Urinary bladder (tissue), 4 donors: ENCODE measurements at places on chromosomes 5 and 9. TPM values are rescaled to one million over a fixed set of nuclear protein-coding genes. Genes with fewer than 3 reads are reported as not detected.

GRCh38 chr5:78791501-78792100 is 143.0 kb upstream of the LHFPL2 start:
- DNase-seq: no peak

DNA sequence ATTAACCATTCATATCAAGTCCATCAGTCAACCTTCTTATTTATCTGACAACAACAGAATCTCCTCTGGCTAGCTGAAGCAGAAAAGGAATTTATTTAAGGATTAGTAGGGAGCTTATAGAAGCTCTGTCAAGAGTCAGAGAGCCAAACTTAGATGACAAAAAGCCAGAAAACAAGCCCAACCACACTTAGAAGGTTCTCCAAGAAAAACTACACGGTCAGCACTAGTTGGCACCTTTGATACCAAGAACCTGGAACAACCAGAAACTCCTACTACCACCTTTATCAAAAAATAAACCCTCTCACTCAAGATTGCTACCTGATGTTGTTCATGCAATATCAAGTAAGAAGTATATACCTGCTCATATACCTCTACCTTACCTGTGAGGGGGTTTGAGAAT is 36.9 kb downstream of the RANBP6 start:
- DNase-seq: no peak

DNA sequence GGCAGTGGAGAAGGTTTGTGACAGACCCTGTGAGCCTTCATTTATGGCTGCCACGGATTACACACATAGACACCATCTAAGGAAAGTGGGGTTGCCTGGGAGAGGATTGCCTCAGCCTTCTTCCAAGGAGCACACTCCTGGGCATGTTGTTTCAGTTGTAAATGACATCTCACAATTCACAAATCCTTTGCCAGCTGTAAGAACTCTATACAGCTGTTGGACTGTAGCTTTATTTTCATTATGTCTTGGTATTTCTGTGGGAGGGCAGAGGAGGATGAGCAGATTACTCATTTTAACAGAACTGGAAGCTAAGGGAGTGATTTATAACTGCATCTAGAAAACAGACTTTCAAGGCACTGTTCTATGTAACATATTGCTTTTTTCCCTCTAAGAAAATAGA is 25.6 kb downstream of the MELK start:
- no peak for DNase-seq

GRCh38 chr5:154999865-155000264 is 13.7 kb upstream of the KIF4B start:
- no peak for DNase-seq

DNA sequence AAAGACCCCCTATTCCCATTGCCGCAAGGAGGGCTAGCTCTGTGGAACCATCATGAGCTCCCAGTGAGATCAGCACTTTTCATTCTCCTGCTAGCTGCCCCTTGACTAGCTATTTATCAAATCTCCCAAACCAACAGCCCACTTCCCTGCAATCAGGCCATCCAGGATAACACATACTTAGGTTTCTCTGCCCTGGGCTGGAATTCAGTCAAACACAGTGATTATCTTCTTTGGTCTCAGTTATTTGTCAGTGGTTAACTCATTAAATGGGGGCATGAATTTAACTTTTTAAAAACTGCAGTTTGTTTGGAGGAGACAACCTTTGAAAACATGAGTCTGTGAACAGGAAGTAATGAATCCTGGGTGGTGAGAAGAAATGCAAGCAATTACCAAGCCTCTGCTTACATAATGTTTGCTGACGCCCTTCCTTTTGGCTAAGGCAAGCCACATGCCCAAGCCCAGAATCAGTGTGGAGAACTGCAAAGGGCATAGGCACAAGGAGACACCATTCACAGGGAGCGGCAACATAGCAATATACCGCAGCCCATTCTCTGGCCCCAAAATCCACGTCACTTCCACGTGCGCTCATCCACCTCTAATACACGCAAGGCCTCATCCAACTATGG is 275.0 kb downstream of the DRD1 start:
- no peak for DNase-seq

- no peak for DNase-seq
Observed at GRCh38 chr9:91055845-91056244, 254.2 kb downstream of the SYK start.

DNA sequence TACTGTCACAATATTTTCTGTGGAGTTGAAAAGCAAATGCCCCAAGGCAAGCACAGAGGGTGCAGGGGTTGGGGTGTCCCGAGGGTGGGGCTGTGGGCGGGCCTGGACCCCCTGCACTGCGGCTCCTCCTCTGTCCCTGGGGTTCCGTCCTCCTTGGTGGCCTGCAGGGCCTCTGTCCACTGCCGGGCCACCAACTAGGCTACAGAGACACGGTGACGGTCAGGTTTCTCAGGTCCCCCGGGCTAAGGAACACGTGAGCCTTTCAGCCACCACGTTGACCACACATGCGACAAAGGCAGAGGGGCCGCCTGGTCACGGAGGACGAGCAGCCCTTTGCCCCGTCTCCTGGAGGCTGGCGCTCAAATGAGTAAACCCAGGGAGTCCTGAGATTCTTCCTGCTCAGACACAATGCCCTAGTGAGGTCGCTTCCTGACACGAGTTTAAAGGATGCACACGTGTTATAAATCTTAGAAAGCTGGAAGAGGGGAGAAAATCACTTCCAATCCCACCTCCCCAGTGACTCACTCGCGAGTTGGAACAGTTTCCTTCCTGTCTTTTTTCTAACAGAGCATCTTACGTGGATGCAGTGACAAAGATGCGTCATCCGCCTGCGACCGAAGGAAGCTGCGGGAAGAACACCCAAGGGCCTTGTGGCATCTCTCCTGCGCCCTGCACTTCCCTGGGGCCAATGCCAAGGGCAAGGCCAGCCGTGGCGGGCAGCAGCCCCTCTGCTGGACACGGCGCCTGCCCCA is 24.8 kb upstream of the OBP2B start:
- DNase-seq: no peak

PITX1 gene
- total RNA-seq: 50.1 TPM

CATSPER3 gene
- not detected for total RNA-seq

LPCAT1 gene
- 31.4 TPM for total RNA-seq
